Thymus (tissue), 14 donors: ENCODE measurements at places on chromosomes 16 and 17. TPM values are rescaled to one million over a fixed set of nuclear protein-coding genes. Genes with fewer than 3 reads are reported as not detected.

The MRPL45 gene
- 37.3 TPM for total RNA-seq

The CCL17 gene
- 32.6 TPM for total RNA-seq

The MED1 gene
- total RNA-seq, result 19.1 TPM

The CLEC18A gene
- 0.19 TPM for total RNA-seq
